Activated CD4-positive, alpha-beta T cell treated with anti-CD3 and anti-CD28 coated beads, Interleukin-2, amount 50 U/mL, for 4 hours (primary cell): ENCODE measurements at places on chromosomes 5 and 9.
A peak's percentile ranks its signal among the peaks of the same experiment; 100 is the strongest.

DNA sequence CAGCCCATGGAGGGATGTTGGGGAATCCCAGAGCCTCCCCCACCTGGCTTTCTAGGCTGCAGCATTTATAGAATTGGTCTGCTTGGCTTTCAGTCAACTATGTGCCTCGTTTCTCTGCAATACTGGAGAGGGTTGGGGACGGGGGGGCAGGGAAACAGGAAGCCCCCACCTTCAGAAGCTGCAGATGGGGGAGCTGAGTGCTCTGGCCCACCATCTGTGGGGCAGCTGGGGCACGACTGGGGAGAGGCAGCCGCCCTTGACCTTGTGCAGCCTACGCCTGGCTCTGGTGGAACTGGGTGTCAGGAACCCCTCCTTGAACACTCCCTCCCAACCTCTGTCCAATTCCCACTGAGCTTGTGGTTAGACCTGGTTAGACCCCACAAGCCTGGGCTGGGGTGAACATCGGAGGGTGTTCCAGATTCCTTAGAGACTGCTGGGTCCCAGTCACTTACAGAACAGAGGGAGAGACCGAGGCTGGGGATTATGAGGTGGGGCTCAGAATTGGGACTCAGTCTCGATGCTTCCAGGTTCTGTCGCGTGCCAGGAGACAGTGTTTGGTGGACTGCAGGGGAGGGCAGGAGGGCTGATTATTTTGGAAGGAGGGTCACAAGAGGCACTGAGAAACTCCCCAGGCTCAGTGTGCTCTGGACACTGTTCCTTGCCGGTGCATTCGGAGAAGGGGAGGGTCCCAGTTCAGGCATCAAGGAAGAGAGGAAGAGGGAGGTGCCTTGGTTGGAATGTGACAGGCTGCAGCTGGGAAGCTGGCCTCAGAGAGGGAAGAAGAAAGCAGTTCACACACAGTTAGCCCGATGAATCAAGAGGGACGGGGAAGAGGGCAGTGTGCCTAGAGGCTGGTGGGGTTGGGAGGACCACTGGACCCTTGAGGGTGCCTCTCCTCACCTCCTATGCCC is 25.6 kb downstream of the COL27A1 start:
- DNase-seq = no peak

DNA sequence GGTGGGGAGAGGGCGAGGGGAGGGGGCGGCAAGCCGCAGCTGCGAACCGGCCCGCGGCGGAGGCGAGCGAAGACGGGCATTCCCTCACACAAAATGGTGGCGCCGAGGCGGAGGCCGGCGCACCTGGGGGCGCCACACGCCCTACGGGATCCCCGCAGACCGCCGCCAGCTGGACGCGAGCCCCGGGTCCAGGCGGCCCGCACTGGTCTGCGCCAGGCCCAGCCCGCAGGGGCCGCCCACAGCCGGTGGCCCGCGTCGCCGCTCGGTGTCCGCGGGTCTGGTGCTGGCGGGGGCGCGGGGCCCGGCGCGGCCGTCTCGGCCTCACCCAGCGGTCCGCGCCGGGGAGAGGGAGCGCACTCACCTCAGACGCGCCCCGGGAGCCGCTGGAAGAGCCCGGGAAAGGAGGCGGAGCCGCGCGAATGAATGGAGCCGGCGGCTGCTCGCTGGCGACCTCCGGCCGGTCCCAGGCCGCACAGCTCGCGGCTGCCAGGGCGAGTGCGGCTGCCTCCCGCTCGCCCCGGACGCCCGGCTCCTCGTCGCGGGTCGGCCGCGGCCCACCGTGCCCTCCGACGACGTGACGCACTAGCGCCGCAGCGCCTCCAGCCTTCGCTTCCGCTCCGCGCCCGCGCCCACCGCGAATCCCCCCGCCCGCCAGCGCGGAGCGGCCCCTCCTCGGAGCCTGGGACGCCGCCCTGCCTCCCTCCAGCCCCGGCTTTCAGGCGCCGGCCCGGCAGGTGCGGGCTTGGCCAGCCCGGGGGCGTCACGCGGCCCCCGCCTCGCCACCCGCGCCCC is at the start of gene FAM169A:
Gene FAM169A (minus strand): TSS at position 584 of the 792 bp plus-strand sequence. CDS start 24,711 bp downstream, outside the sequence.
- peak; percentile 30 for DNase-seq

- no peak for DNase-seq
Observed at GRCh38 chr9:100375658-100376057, 22.9 kb upstream of the TEX10 start.

- DNase-seq = no peak
Observed at GRCh38 chr5:71701407-71701806, 17.7 kb upstream of the CARTPT start.

DNA sequence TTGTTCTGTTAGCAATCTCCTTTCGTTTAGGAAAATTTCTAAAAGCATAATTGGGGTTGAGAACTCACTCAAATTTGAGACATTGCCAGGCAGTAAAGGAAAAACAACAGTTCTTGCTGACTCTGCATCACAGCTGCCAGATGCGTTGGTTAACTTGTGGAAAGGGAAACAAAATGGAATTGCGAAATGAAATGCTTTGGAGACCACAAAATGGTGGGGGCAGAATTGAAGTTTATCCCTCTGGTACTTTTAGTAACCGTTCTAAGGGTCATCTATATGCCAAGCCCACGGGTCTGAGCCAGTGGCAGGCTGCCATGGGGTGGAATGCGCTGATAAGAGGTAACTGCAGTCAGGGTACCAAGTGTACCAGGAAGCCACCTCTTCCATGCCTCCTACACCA is 28.6 kb upstream of the SELENOP start:
- DNase-seq = no peak

DNA sequence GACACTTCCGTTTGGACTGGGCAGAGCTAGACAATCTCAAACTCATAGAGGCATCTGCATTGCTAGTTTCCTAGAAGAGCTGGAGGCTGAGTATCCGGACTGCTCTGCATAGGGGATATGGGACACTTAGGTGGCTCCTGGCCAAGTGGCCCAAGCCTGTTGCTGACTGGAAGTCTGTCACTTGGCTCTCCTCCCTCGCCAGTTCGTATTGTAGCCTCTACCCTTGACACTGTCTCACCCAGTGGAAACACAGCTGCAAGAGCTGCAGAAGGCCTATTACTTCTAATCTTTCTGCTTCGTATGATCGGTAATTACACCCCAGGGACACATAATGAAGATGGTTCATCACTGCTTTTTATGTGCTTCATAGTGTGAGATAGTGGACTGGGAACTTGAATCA is 34.7 kb downstream of the ITGA1 start:
- no peak for DNase-seq

DNA sequence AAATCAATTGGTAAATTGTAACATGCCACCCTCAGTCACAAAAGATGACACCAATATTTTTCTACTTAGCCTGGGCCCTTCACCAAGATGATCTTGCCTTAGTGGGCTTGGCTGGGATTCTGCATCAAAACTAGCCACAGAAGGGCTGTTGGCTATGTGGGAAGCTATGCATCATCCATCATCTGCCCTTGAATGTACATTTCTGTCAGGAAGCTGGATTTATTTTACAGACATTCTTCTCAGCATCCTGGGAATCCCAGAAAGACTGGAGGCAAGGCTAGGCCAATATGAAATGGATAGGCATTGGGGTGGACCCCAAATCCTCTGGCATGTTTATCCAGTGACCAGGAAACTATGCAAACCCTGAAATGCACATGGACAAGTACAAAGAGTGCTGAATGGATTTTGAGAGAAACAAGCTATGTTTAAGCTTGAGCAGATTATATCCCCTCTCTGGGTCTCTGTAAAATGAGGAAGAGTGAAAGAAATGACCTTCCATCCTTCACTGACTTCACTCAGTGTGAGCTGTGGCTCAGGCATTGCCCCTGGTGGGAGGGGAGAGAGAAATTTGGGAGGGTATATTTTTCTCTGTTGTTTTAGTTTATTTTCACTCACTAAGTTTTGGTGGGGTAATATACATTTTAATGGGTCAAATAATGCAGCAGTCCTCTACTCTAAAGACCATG is 283.6 kb downstream of the EBF1 start:
- no peak for DNase-seq
